ENCODE measurements at places on chromosomes 6 and 20.
A peak's percentile ranks its signal among the peaks of the same experiment; 100 is the strongest.

GRCh38 chr6:114319749-114320148 lies 23.1 kb downstream of the HS3ST5 start:
- no peak for DNase-seq

DNA sequence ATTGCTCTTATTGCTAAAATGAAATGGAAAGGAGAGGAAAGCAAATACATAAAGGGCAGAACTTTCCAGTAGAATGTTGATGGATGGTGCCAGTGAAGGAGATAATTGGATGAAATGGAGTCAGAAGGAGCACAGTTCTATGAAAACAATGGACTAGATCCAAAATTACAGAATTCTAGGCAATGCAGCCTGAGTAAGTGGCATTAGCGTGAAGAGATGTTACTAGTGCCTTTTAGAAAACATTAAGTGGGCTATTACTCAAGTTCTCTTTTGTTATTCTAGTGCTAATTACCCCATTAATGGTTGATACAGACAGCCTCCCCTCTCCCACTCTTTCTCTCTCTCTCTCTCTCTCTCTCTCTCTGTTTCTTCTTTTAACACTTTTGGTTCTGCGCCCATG lies 209.5 kb upstream of the RGS17 start:
- no peak for DNase-seq

DNA sequence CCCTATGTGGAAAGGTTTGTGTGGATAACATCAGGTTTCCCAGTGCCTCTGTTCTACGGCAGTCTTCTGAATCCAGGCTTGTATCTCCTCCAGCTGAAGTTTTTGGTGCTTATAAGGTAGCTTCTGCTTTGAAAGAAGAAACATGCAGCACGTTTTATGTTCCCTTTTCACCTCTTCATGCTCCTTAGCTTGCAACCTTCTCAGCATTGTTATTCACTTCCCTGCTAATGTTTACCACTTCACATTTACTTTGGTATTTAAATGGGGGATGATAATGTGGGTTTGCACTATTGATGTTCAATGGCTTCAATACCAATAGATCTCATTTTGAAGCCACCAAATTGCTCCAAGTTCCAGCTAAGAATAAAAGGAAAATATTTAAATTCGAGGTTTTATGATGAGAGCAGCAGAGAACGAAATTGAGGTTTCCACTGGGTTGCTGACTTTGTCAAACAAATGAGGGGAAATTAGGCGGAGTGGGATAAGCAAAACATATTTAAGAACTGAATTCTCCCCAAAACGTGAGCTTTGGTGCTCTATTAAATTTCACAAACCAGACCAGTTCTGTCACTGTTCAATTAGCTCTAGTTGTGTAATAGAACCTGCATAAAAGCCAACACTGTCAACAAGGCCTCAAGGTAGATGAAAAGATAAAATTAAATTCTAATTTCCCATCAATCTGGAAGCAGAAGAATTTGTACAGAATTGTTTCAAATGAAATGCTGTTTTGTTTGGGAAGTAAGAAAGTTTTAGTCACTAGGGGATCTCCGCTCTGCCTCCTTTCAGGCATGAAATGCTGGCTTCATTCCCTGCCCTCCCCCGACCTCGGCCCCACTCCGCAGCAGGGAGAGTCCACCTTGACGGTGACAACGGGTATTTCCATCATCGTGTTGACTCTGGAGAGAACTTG lies 1.4 kb downstream of the IL22RA2 start:
- no peak for DNase-seq

GRCh38 chr20:51584116-51584515 lies 41.6 kb upstream of the NFATC2 start:
- DNase-seq, result no peak

DNA sequence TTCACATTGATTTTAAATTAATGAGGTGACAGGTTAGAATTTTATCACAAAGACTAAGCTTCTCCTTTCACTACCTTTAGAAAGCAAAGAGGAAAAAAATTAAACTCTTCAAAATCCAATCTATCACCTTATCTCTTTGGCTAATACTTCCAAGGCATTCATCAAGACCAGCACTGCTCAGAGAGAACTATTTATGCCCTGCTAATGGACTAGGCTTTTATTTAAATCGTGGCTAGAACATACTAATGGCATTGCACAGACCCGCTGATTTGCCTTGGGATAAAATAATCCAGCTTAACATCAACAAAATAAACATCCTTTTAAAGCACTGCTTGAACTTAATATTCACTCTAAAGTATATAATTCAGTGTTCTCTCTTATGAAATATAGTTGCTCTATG lies 880.4 kb downstream of the HACE1 start:
- no peak for DNase-seq

DNA sequence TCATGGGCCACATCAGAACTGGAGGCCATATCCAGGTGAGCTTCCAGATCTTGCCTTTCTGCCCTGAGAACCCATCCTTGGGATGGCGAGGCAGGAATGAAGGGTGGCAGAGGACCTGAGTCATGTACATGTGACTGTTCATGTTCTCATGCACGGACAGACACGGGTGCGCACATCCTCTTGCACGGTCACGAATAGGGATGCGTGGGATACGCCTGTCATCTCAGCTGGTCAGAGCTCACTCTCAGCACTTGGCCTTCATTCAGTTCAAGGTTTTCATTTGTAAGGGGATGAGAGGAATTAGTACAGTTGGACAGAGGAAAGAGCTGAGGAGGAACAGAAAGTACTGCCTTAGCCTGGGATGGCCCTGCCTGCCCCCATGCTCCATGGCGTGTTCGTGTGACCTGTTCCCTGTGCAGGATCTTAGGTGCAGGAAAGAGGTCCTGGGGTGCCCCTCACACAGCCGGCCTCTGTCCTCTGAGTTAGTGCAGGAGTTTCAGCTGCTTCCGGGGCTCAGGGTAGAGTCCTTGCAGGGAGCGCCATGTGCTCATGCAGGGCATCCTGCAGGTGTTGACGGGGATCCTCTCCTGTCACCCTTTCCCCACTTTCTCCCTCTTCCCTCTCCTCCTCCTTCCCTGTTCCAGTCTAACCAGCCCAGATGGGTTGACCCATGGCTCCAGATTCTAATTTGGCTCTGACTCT lies 173.4 kb downstream of the DTNBP1 start:
- DNase-seq, result no peak

DNA sequence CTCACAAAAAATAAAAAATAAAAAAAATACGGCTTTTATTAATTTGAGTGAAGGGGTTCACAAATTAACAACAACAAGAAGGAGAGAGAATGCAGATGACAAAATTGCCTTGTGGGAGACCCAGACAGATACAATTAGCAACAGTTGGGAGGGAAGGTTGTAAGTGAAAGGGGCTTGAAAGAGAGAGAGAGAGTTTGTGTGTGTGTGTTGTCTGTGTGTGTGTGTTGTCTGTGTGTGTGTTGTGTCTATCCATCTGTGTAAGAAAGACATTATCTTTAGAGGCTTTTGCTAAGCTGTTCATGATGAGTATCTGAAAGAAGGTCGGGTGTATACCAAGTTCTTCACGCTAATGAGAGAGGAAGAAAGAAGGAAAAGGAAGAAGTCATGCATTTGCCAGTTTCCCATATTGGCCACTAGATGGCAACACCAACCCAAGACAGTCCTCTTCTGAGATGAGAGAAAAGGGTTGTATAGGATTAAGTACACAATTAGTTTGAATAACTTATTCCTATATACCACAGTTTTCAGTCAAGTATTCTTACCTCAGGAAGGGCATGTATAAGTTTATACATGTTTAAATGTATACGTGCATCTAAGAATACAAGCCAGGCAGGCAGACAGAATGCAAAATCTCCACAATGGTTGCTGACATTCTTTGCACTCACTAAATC lies 63.7 kb upstream of the CD2AP start:
- peak; percentile 2 for DNase-seq

GRCh38 chr20:8895472-8895871 lies 173.4 kb upstream of the PLCB4 start:
- DNase-seq, result no peak
